ENCODE measurements at places on chromosomes 3 and 15.

DNA sequence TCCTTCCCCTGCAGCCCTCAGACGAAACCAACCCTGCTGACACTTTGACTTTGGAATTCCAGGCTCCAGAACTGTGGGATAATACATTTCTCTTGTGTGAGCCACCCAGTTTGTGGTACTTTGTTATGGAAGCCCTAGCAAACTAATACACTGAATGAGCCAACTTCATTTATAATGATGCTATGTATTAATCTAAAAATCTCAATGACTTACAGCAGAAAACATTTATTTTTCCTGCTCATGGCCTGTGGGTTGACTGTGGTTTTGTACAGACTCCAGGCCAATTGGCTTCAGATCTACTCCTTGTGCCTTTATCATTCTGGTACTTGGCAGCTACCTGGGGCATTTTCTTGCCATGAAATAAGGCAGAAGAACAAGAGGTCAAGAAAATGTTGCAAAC is 152.4 kb downstream of the EBLN2 start:
- no peak for DNase-seq

DNA sequence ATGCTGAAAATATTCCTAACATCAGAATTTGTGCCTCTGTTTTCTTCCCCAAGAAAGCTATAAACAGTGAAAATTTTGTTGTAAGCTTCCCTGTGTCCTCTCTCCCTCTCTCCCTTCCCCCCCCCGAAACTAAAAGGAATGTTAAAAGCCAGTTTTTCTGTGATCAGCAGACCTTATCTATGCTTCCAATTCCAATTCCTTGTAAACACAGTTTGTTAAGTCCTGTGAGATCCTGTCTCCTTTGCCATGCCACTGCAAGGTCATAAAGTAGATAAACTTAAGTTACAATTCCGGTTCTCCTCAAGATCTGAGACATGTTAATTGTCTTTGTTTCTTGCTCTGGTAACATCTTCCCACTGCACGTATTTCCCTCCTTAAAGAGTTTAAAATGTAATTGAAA is 42.9 kb upstream of the DHX36 start:
- no peak for DNase-seq

- DNase-seq, result peak; percentile 39
Observed at GRCh38 chr15:90839187-90840071, 29.0 kb upstream of the FURIN start.

GRCh38 chr3:18445401-18446148 is 20.4 kb upstream of the SATB1 start:
- DNase-seq, result no peak

- peak; percentile 48 for DNase-seq
Observed at GRCh38 chr3:132535575-132536441, 61.3 kb upstream of the ACKR4 start.

DNA sequence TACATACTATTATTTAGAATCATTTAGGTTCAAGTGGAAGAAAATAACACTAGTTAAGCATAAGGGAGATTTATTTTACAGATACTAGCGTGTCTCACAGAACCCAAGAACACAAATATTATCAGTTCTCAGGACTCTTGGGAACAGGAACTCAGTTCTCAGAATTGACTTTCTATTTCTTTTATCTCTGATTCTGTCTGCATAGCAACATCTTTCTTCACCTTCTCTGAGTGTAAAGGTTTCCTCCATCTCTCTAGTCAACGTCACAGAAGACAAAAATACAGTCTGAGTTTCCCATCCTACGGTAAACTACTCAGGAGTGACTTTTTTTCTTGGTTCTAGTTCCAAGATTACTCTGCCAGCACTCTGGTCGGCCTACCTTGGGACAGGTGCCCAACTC is 220.0 kb downstream of the SV2B start:
- DNase-seq, result no peak

DNA sequence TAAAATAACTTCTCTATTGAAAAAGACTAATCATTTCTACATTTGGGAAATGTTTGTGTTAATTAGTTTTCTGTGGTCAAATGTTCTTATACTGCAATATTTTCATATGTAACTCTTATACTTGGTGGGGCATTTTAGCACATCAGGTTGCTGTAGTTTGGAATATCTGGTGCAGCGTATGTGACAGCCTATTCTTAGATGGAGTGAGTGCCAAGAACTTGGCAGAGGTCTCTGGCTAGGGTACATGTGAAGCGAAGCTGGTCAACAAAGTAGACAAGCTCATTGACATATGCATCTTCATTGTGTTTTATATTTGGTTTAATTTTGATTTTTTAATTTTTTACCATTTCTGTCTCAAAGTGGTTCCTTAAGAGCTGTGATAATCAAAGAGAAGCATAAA is 53.2 kb downstream of the CHAC1 start:
- no peak for DNase-seq

DNA sequence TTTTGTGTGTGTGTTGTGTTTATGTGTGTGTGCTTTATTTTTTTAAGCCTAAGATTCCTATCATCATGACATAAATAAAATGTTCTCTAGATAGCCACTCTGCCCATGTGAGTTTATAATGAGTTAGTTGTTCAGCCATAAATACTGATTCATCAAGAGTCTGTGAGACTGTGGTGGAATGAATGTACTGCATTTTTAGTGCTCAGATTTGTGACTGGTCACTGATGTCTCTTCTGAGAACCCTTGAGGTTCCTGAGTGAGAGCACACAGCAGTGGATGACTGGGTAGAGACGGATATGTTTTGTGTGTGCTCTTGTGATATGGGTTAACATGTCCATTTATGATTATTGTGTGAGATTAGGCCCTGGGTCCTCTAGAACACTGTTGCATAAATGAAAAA is 51.2 kb downstream of the SETD5 start:
- DNase-seq, result no peak

GRCh38 chr3:159253860-159254259 is 452.0 kb downstream of the MFSD1 start:
- no peak for DNase-seq

- no peak for DNase-seq
Observed at GRCh38 chr15:82064824-82065223, 19.0 kb upstream of the MEX3B start.

DNA sequence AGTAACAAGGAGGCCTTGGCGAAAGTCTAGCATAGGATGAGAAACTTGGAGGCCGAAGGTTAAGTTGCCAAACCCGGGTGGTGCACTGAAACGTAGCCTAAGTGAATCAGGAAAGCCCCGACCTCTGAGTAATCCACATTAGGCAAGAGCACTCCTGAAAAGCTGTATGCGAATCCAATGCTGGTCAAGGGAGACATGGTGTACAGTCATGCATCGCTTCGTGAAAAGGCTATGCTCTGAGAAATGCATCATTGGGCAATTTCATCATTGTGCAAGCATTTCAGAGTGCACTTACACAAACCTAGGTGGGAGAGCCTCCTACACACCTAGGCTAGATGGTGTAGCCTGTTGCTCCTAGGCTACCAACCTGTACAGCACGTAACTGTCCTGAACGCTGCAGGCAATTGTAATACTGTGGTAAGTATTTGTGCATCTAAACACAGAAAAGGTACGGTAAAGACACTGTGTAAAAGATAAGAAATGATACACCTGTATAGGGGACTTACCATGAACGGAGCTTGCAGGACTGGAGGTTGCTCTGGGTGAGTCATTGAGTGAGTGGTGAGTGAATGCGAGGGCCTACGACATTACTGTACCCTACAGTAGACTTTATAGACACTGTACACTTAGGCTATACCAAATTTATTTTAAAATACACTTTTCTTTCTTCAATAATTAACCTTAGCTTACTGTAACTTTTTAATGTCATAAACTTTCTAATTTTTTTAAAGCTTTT is 222.5 kb downstream of the SHQ1 start:
- no peak for DNase-seq

DNA sequence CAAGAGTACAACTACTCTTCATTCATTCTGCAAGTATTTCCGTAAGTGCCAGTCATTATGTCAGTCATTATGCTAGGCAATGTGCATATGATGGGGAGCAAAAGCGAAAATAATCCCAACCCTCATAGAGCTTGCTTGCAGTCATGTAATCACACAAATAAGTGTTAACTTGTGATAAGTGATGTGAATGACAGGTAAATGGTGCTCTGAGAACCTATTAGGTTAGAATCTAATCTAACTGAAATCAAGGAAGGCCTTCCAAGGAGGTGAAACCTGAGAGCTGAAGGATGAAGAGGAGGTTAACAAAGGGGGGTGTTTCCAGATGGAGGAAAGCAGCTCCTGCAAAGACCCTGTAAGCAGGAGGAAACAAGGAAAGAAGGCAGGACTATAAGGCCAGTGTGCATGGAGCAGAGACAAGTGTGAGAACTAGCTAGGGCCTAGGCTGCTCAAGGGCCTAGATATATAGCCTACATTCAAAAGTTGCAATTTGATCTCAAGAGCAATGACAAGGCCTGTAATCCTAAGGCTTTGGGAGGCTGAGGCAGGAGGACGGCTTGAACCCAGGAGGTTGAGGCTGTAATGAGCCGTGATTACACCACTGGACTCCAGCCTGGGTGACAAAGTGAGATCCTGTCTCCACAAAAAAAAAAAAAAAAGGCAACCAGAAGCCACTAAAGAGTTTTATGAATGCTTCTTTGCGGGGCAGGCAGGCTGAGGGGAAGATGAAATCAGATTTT is 5.3 kb downstream of the PTPN9 start:
- DNase-seq, result no peak

GRCh38 chr3:99648516-99648915 is 10.1 kb downstream of the COL8A1 start:
- DNase-seq, result no peak

GRCh38 chr3:134483195-134483900 is 2.4 kb downstream of the ANAPC13 start:
- DNase-seq, result no peak

DNA sequence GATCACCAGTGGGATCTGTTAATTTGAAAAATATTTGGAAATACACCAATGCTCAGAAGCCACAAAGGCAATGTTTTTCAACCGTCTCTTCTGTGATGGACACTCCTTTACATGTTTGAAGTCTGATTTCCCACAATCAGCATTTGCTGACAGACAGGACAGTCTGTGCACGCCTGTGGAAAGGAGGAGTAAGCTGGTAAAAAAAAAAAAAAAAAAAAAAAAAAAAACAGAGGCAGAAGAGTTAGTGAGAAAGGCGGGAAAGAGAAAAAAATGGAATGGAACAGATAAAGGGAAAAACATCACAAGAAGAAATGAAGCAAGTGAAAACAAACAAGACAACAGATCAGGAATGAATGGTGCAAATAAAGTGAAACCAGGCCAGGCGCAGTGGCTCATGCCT is 35.0 kb downstream of the PRTG start:
- no peak for DNase-seq

DNA sequence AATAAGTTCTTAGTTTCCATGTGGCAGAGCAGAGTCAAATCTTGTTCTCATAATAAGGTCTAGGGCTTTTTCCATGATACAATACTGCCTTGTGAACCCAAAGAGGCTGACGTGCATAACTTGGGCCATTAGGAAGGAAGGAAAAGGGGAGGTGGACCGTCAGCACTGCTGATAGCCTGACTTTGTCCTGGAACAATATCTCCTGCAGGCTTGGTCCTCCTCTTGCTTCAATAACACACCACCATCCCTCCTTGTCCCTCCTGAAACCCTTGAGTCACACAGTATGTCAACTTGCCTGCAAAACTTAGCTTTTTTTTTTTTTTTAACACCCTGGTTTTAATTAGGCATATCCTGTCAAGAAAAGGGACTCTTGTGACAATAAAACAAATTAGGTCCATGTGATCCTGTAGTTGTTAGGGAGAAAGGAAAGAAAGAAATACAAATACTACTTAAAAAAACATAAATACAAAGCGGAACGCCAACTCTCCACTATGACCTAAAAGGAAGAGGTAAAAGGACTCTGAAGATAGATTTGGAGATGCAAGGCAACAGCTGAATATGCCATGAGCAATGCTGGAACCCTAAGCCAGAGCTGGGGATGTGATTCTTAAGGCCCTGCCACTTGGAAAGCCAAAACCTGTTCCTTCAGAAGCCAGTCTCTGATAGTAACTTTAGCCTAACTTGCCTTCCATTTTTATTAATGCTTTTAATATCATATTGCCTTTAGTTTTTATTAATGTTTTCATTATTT is 67.0 kb downstream of the WWTR1 start:
- DNase-seq, result no peak

- DNase-seq, result no peak
Observed at GRCh38 chr3:183845090-183845489, 19.7 kb upstream of the MAP6D1 start.

GRCh38 chr15:63258658-63259057 is 18.7 kb upstream of the APH1B start:
- no peak for DNase-seq

DNA sequence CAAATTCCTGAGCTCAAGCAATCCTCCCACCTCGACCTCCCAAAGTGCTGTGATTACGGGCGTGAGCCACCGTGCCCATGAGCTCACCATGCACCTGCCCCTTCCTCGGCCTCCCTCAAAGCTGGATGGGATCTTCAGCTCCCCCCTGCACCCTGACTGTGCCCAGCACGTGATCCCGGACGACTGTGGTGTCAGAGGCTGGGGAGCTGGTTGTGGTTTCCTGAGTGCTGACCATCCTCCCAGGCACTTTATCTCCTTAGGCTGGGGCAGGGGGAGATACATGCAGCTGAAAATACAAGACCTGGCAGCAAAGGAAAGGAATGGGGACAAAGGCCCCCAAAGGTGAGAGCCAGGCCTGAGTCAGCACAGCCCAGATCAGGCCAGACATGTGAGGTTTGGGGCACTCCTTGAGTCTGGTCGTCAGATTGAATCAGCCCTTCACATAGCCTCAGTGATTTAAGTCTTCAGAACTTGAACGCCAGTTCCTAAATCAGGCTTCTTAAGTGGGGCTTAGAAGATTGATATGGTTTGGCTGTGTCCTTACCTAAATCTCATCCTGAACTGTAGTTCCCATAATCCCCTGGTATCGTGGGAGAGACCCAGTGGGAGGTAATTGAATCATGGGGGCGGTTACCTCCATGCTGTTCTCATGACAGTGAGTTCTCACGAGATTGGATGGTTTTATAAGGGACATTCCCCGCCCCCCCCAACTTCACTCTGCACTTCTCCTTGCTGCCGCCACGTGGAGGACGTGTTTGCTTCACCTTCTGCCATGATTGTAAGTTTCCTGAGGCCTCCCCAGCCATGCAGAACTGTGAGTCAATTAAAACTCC is 35.8 kb downstream of the PRKCD start:
- DNase-seq, result no peak

DNA sequence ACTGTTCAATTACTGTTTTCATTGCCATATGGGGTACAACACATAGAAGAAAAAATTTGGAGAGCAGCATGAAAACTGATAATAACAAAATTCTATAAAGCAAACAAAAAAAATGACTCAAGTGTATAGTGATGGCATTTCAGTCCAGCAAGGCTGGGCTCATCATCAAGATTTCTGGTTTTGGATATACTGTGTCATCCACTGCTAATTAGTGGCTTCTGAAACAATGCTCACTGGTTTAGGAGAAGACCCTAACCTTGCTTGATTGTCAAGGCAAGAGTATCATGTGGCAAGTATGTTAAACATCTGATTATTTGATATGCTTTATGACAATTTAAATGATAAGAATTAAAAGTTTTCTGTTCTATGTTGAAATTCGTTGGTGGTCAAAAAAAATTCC is 96.9 kb downstream of the RFX7 start:
- no peak for DNase-seq

DNA sequence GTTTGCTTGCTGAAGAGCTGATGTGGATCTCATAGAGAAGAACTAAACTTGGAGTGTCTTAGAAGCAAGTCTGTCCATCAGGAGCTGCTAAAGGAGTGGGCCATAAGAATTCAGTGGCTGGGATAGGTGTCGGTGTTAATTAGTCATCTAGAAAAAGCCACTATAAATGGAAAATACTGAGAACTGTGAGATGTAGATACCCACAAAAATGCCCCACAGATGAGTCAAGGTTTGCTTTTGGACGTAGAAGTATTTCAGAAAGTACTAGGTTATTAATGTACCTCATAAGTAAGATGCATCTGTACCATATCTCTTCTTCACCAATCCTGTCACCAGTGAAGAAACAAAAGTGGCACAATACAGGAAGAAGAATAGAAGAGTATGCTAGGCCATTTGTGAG is 530.9 kb upstream of the TGFBR2 start:
- no peak for DNase-seq
